Stimulated activated CD8-positive, alpha-beta memory T cell treated with anti-CD3 and anti-CD28 coated beads, Interleukin-7, amount 100 ng/mL, for 1 hour (primary cell): ENCODE measurements at places on chromosomes 5 and 9.

GRCh38 chr5:87156631-87157030, 111.1 kb upstream of the RASA1 start:
- DNase-seq = no peak

GRCh38 chr9:119052339-119053030, 316.8 kb downstream of the BRINP1 start:
- DNase-seq = no peak

GRCh38 chr5:134460551-134460950, 48.9 kb upstream of the CDKN2AIPNL start:
- DNase-seq = no peak

GRCh38 chr5:106854922-106855321, 815.8 kb downstream of the EFNA5 start:
- DNase-seq = no peak

DNA sequence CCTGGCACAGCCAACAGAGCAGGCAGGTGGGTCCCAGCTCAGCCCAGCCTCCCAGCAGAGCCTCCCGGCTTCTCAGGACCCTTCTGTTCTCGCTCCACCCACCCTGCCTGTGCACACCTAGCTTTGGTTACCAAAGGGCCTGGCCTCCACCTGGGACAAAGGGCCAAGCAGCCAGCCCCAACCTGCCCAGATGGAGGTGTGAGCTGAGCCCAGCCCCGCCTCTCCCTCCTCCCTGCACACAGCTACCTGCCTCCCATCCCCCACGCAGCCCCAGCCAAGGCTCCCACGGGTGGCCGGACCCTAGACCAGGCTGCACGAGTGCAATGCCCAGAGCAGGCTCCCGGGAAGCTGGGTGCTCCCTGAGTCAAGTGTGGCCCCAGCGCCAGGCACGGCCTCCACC, 5.6 kb downstream of the TPRN start:
- DNase-seq = no peak

- no peak for DNase-seq
Observed at GRCh38 chr9:110620726-110621125, 41.2 kb upstream of the SVEP1 start.

DNA sequence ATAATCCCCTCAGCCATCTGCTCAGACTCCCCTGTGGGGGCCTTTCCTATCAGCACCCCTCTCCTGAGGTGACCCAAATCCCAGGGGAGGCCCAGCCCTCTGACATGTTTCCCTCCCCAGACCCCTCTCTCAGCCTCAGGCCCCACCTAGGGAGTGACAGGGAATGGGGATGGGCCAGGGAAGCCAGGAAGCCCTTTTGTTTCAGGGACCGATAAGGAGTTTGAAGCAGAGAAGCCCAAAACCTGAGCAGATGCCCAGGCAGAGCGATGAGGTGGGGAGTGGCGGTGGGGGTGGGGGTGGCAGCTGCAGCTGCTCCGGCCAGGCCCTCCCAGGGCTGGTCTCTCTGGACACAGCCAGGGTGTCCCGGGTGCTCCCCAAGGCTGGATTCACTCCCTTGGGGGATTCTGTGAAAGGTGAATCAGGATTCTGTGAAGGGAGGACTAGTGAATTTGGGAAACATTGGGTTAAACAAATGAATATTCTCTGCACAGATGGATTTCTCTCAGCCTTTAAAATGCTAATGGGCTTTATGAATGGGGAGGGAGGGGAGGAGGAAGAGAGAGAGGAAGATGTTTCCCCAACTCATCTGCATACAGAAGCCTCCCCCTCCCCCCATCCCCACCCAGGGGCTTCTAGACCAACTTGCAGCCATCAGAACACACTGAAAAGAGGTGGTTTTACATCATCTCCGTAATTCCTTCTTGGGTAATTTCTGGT, 17.4 kb downstream of the AKNA start:
- DNase-seq = no peak

DNA sequence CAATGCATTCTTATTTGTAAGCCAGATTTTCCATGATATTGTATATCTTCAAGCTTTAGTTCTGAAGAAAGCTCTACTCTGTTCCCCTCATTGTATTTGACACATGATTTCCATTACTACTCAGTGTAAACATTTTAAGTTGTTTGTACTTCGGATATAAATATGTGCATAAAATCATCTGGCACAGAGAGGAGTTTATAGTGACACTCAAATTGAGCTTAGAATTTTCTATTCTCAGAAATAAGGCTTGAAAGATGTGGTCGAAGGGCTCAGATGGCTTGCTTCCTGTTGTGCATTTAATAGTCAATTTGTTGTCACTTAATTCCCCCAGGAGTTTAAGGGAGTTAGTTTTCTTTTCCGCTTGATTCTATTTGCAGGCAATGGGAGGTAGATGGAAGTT, 88.8 kb downstream of the PPIC start:
- DNase-seq = no peak

DNA sequence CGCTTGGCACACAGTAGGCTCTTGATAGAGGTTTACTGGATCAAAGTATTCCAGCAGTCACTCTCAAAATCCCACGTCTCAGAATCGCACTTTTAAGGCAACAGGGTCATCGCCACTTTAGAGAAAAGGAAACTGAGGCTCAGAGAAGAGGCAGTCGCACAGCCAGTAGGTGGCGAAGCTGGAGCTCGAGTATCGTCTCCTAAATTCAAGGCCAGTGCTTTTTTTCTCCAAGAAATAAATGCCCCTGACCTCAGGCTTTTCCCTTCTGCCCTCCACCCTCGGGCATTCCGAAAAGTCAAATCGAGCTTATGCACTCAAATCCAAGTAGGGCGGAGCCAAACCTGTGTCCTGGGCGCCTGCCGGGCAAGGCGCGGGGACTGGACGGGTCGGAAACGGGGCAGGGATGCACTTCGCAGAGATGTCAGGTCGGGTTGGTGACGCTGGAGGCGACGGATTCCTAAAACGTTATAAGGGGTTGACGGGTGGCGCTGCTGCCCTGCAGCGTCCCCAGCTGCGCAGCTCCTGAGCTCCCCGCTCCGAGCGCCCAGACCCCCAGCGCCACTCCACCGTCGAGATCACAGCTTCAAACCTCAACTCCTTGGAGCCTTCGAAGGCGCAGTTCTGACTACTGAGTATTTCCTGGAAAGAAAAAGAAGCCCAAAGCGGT, 4.7 kb upstream of the FOXB2 start:
- DNase-seq = no peak

DNA sequence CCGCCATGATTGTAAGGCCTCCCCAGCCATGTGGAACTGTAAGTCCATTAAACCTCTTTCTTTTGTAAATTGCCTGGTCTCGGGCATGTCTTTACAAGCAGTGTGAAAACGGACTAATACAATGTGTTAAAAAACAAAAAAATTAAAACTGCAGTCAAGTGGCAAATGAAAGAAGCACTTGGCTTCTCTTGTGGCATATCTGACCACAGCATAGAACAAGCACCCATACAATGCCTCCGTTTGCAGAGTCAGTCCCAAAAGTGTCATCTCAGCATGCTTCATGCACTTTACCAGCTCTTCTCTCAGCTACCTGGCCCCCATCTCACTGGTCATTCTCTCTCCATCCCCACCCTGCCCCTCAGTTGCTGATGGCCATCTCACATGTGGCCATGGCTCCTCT, 51.1 kb upstream of the DAPK1 start:
- DNase-seq = no peak

DNA sequence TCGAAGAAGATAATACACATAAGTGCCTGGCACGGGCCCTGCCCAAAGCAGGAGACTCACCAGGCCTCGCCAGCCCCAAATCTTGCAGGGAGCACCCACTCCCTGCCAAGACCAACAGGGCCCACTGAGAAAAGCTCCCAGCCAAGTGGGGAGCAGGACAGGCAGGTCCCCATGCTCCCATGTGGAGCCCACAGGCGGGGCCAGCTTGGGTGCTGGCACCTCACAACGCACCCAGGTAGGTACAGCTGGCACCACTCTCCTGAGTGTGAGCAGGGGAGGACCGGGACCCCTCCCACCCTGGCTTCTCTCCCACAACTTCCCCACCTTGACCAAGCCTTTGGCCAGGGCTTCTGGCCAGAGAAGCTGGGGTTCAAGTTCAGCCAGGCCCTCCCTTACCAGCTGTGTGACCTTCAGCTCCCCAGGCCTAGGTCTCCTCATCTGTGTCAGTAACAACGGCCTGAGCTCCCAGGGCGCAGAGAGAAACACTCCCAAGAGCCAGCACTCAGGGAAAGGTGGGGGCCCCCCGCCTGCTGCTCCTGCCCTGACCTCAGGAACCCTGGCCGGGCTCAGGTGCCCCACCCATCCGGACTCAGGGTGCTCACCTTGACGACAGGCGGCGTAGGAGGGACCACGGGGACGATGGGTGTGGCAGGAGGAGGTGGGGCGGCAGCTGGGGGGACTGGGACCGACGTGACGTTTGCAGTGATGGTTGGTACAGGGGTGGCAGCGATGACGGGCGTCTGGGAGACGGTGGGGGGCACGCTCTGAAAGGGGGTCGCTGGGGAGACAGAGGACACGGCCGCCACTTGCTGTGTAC, 17.8 kb downstream of the BRD3 start:
- no peak for DNase-seq

- DNase-seq = no peak
Observed at GRCh38 chr9:92977279-92977678, 30.0 kb downstream of the FGD3 start.
